ENCODE measurements at places on chromosomes 7 and 10. TPM values are rescaled to one million over a fixed set of nuclear protein-coding genes. Genes with fewer than 3 reads are reported as not detected.

DNA sequence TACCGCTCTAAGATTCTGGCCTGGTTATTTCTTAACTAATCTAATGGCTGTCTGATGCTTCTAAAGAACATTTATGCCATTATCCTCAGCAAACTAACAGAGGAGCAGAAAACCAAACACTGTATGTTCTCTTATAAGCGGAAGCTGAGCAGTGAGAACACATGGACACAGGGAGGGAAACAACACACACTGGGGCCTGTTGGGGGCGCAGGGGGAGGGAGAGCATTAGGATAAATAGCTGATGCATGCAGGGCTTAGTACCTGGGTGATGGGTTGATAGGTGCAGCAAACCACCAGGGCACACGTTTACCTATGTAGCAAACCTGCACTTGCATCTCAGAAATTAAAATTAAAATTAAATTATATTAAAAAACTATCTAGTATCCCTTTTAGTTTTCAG lies 853.5 kb downstream of the GATA3 start:
- no peak for DNase-seq

- DNase-seq: peak; percentile 48
Measured at GRCh38 chr7:27191161-27191731, 6.2 kb upstream of the HOXA11 start.

GRCh38 chr10:22606164-22606614 lies 108.2 kb downstream of the PIP4K2A start:
- no peak for DNase-seq

DNA sequence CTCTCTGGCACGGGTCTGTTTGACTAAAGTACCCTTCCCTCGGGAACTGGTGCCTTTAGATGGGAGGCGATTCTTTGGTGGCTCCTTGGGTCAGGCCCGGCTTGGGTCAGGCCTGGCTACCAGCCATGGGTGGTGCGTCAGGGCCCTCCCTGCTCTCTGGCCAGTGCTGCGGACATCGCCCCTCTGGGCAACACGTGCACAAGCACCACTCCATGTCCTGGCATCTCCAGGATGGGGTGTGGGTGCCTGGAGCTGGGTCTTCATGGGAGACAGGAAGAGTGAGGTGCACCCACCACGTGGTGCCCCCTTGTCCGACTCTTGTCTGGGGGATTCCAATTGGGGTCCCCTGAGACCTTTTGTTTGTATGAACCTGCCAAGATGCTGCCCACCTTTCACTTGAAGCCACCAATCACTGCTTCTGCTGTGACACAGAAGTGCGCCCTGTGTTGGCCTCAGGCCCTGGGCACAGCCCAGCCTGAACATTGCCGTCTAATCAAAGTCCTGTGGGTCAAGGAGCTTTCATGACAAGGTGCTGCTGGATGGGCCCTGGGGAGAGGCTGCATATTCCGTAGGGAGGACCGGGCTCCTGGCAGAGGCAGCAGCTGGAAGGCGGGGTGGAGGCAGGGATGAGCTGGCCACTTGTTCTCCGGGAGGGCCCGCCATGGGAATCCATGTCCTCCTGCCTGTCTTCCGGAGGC lies 11.1 kb upstream of the PWWP2B start:
- no peak for DNase-seq

- DNase-seq: no peak
Measured at GRCh38 chr10:99529591-99530107, 3.1 kb upstream of the NKX2-3 start.

GPNMB gene
- total RNA-seq: 93.6 TPM
